ENCODE measurements at places on chromosomes 7 and 10.

GRCh38 chr10:69335063-69335587 lies 56.8 kb downstream of the HK1 start:
- peak; percentile 20 for DNase-seq

- no peak for DNase-seq
These were observed 1021.3 kb upstream of the C7orf33 start for GRCh38 chr7:147569116-147569913.

DNA sequence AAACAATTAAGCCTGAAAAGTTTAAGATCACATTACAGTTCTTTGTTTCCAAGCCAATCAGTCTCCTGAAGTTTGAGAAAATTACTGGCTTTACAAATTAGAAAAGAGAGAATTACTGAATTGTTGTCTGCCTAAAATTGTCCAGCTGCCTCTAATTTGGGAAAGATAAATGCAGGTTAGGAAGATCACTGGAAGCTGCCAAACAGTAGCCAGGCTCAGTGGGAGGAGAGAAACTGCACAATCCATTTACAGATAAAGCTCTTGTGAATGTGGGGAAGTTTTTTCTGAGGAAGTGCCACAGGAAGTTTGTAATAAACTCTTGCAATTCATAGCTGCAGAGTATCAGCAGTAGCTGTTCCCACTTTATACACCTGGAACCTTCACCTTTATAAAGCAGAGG lies 100.7 kb downstream of the IQUB start:
- DNase-seq, result no peak

DNA sequence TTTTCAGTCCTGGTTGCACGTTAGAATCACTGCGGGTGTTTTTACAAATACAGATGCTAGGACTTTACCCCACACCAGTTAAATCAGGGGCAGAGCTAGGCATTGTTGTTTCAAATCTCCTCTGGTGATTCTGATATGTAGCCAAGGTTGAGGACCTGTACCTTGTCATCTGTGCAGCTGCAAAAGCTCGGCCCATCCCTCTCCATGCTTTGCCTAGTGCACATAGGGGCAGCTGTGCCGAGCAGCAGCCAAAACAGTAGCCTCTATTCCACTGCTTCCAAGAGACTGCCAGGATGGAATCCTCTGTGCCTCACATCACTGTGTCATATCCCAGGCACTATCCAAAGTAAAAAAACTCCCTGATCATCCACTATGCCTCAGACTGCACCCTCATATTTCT lies 181.3 kb downstream of the CDK14 start:
- no peak for DNase-seq

DNA sequence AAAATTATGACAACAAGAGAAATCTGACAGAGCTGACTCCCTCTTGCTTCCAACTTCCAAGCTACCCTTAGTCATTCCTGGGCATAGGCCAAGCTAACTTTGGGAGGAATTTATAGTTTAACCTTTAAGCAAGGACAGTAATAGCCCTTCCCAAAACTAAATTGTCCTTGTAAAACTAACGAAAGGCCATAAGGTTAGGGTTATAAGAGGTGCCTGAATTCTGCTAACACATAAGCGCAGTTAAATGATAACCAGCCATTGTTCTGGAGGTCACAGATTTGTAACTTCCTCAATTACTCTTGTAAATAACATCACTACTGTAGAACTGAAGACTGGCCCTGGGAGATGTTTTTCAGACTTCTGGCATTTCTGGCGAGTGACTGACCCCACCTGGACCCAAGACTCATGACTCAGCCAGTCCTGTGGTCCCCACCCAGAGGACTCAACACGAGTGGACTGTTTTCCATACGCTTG lies 481.2 kb downstream of the KCNMA1 start:
- DNase-seq, result no peak

DNA sequence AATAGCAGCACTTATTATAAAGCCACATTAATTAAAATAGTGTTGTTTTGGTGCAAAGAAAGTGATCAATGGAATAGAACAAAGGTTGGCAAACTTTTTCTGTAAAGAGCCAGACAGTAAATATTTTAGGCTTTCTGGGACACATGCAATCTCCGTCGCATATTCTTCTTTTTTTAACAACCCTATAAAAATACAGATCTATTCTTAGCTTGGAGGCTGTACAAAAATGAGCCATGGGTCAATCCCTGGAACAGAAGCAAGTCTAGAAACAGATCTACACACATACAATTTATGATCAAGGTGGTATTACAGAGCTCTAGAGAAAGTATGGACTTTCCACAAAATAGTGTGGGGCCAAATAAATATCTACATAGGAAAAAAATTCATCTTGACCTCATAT lies 71.8 kb downstream of the ARHGAP21 start:
- DNase-seq, result no peak

- no peak for DNase-seq
These were observed 66.0 kb downstream of the JCAD start for GRCh38 chr10:29993319-29993915.

DNA sequence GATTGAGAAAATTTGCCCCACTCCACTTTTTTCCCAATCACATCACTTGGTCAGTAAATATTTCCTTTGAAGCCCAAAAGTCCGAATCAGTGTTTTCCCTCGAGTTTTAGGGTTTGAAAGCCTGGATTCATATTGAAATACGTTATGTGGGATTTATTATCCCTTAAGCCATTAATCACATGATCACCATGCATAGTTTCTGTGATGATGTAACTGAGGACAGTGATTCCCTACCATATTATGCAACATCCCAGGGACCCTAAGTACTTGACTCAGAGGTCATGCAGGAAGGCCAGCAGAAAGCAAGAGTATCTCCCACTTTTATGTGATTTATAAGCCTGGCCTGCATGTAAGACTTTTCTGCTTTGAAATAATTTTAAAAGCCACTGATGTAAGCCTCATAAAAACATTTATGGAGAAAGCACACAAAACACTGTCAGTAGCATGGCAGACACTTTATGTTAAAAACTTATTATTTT lies 630.6 kb upstream of the ZWINT start:
- no peak for DNase-seq

- DNase-seq, result no peak
These were observed 45.4 kb upstream of the GDF10 start for GRCh38 chr10:47254611-47255010.

- DNase-seq, result no peak
These were observed 256.2 kb downstream of the ELFN1 start for GRCh38 chr7:1925973-1926907.

GRCh38 chr10:46270086-46270811 lies 16.5 kb upstream of the ANTXRL start:
- no peak for DNase-seq
